ENCODE measurements at places on chromosomes 2 and 18. TPM values are rescaled to one million over a fixed set of nuclear protein-coding genes. Genes with fewer than 3 reads are reported as not detected.

Gene COL3A1
- polyA plus RNA-seq, result 1,392 TPM

Gene GCFC2
- polyA plus RNA-seq, result 54.6 TPM

Gene MC4R
- polyA plus RNA-seq, result 0.18 TPM

Gene WDR7
- 11.7 TPM for polyA plus RNA-seq

Gene SCN2A
- 2.0 TPM for polyA plus RNA-seq

Gene LRRC30
- polyA plus RNA-seq, result 0.21 TPM

Gene MEP1B
- polyA plus RNA-seq, result 0.05 TPM

Gene PROC
- polyA plus RNA-seq, result 6.4 TPM

All from right renal pelvis (tissue), 4 donors.